ENCODE measurements at places on chromosomes 16 and 17. TPM values are rescaled to one million over a fixed set of nuclear protein-coding genes. Genes with fewer than 3 reads are reported as not detected.

DNA sequence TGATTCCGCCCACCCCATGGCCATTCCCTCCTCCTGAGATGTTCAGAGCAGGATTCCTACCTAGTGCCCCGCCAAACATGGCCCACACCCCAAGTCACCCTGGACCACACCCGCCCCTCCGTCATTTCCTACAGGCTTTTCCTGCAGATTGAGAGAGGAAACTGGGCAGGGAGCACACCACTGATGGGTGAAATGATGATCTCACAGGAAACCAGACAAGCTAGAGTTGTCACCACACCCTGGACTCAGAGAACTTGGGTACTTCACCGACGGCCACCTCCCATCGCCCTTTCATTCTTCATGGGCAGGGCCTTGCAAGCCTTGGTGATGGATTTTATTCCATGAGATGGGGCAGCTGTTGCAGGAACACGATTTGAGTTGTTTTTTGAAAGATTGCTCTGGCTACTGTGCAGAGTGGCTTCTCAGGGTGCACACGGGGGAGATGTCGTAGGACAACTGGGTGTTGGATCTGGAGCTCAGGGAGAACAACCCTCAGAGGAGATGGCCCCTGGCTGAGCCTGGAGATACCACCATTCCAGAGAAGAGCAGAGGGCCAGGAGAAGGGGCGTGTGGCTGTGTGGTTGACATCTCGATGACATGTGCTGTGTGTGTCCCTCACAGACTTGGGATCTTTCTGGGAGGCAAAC, 7.4 kb upstream of the B9D1 start:
- H3K36me3 ChIP-seq: peaks cover 7% of the 10 kb centered on the region
- H3K4me3 ChIP-seq: peak overlapping the region; percentile 100
- DNase-seq: peak; percentile 73

NUDT16L1 gene
- polyA plus RNA-seq: 86.5 TPM

- no peak overlapping the region for H3K4me3 ChIP-seq
- H3K4me1 ChIP-seq: peaks cover 5% of the 10 kb centered on the region
- H3K27me3 ChIP-seq: peaks cover 2% of the 10 kb centered on the region
- H3K27ac ChIP-seq: no peak overlapping the region
- DNase-seq: no peak
- no peaks in the 10 kb centered on the region for H3K36me3 ChIP-seq
These were observed 2.3 kb upstream of the RPH3AL start for GRCh38 chr17:354651-355556.

CYGB gene
- polyA plus RNA-seq: not detected

- no peaks in the 10 kb centered on the region for H3K4me1 ChIP-seq
- DNase-seq: no peak
These were observed 17.2 kb upstream of the FOXF1 start for GRCh38 chr16:86492961-86493629.

DNA sequence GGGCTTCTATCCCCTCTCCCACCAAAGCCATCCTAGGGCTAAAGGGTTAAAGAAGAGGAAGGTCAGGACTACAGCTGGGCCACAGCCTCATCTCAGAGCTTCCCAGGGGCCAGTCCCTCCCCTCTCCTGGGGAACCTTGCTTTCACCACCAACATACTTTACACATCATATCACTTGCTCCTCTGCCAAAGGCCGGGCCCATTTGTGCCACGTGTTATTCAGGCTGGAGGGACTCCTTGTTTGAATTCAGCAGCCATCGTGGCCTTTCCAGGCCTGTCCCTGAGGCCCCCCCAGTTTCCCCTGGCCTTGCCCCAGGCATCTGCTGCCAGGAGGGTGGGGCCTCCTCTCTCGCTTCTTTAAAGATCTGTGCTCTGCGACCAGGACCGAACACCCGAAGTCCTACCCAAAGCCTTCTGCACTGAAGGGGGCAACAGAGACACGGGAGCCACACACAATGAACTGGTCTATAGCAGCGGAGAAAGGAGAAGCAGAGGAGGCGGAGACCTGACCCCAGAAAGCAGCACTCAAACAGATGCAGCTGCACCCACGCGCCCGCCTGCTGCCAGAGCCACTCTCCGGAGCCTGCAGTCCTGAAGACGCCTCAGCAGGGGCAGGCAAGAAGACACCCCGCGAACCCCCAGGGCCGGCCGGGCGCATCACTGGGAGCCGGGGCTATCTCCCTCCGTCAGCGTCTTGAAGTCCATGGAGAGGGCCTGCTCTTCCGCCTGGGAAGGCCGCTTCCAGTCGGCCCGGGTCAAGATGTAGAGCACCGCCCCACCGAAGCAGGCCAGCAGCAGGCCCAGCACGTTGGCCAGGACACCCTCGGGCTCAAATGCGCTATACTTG, 12.1 kb downstream of the CYB561 start:
- peak overlapping the region; percentile 89 for H3K27ac ChIP-seq
- H3K27me3 ChIP-seq: peaks cover 3% of the 10 kb centered on the region
- H3K4me1 ChIP-seq: peaks cover 30% of the 10 kb centered on the region
- no peak for DNase-seq
- H3K4me3 ChIP-seq: no peak overlapping the region
- H3K36me3 ChIP-seq: no peaks in the 10 kb centered on the region

DNA sequence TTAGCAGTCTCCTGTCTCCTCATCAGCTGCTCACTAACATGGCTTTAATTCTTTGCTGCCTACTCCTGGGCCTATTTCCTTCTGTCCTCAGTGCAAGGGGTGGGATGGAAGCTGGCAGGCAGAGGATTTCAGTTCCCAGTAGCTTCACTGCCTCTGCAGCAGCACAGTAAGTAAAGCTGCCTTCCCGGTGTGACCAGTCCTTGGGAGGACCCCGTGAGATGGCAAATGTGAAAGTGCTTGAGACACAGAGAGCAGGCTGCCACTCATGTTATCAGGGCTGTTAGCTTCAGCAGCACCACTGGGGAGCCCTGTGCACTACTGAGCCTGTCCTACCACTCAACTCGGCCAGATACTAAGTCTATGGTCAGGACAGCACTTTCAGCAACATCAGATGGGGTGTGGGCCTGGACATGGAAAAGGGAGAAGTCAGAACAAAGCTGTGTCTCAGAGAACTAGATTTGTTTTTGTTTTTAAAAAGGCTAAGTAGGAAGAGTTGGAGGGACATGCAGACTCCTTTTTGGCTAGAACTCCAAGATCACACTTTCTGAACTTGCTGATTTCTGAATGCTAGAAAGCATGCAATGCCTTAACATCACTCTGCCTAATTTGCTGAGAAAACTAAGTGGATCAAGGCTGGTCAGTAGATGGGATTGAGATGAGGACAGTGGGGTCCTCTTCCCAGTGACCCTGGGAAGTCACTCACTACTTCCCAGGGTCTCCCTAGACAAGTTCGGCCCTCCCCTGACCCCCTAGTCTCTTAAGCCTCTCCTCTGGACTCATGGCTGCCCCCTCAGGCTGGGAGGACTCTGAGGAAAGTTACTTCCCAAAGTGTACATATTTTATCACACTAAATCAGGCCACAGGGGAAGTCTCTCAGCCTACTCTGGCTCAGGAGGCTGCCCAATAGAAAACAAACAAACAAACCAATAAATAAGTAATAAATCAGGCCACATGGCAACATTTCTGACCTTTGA, 1.1 kb downstream of the ACSF2 start:
- DNase-seq: peak; percentile 27
- peak overlapping the region; percentile 90 for H3K4me3 ChIP-seq

DNA sequence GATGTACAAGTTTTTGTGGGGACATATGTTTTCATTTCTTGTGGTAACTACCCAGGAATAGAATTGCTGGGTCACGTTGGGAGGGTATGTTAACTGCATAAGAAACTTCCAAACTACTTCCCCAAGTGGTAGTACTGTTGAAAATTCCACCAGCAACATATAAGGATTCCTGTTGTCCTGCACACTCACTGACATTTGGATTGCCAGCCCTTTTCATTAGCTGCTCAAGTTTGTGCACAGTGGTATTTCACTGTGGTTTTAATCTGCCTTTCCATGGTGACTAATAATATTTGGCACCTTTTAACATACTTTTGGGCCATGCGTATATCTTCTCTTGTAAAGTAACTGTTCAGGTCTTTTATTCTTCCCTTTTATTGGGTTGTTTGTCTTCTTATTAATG, 103.3 kb downstream of the GNAO1 start:
- no peak overlapping the region for H3K4me3 ChIP-seq
- H3K36me3 ChIP-seq: no peaks in the 10 kb centered on the region
- peaks cover 3% of the 10 kb centered on the region for H3K27me3 ChIP-seq
- no peak overlapping the region for H3K27ac ChIP-seq
- H3K4me1 ChIP-seq: no peaks in the 10 kb centered on the region

CCL17 gene
- polyA plus RNA-seq: not detected

DNA sequence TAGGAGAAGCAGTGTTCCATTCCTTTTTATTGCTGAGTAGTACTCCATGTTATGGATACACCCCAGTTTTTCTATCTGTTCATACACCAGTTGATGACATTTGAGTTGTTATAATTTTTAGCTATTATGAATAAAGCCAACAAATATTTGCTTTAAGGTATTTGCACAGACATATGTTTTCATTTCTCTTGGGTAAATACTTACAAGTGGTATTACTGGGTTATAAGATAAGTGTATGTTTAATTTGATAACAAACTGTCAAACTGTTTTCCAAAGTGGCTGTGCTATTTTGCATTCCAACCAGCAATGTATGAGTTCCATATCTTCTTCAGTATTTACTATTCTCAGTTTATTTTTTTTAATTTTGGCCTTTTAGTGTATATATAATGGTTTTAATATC, 27.7 kb upstream of the GFOD2 start:
- H3K4me3 ChIP-seq: no peak overlapping the region
- no peak overlapping the region for H3K27ac ChIP-seq
- H3K36me3 ChIP-seq: peaks cover 18% of the 10 kb centered on the region
- no peak for DNase-seq

TNFRSF13B gene
- polyA plus RNA-seq: not detected

DNA sequence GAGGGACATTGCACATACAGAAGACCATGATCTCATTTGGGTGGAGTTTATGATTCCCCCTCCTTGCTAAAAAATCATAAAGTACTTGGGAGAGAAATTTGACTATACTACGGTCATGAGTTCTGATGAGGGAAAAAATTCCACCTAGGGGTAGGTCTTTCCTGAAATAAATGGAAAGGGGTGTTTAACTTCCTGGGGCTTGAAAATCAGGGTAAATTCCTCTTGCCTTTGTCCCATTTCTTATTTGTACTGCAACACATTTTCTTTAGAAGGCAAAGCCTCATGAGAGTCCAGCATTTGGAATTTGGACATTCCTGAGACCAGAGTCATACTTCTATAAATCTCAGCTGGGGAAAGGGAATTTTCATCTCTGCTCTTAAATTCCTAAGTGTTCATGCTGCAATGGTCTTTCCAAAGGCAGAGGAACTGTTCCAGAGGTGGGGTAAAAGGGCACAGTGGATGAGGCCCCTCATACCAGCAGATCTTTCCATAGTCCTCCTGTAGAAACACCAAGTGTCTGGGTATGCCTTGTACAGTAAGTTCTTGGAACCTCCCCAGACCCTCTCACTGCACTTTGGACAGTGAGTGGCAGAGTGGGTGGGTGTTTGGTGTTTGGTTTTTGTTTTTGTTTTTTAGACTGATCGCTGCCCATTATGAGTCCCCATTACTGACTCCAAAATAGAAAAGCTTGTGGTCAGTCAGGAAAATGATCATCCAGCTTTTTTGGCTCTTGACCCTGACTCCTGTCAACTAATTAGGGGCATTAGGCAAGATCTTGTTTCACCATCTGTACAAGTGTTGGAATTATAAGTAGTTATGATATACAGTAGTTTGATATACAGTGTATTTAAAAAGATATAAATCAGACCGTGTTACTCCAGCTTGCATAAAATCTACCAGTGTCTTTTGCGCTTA, 6.0 kb downstream of the LYRM1 start:
- H3K4me3 ChIP-seq: no peak overlapping the region
- no peaks in the 10 kb centered on the region for H3K36me3 ChIP-seq
- H3K27me3 ChIP-seq: peaks cover 6% of the 10 kb centered on the region
- DNase-seq: no peak
- no peak overlapping the region for H3K27ac ChIP-seq
- H3K4me1 ChIP-seq: peaks cover 34% of the 10 kb centered on the region

GRCh38 chr16:55297910-55298479, 26.0 kb upstream of the IRX6 start:
- H3K36me3 ChIP-seq: no peaks in the 10 kb centered on the region
- no peaks in the 10 kb centered on the region for H3K27me3 ChIP-seq
- no peak overlapping the region for H3K4me3 ChIP-seq
- H3K4me1 ChIP-seq: no peaks in the 10 kb centered on the region
- H3K27ac ChIP-seq: no peak overlapping the region
- DNase-seq: no peak

VAT1L gene
- polyA plus RNA-seq: not detected

DDX42 gene
- polyA plus RNA-seq: 4.8 TPM

APOH gene
- polyA plus RNA-seq: not detected

GRCh38 chr16:12245921-12246720, 269.6 kb downstream of the SNX29 start:
- no peaks in the 10 kb centered on the region for H3K27me3 ChIP-seq
- DNase-seq: no peak
- no peaks in the 10 kb centered on the region for H3K4me1 ChIP-seq
- no peak overlapping the region for H3K27ac ChIP-seq
- no peaks in the 10 kb centered on the region for H3K36me3 ChIP-seq

DNA sequence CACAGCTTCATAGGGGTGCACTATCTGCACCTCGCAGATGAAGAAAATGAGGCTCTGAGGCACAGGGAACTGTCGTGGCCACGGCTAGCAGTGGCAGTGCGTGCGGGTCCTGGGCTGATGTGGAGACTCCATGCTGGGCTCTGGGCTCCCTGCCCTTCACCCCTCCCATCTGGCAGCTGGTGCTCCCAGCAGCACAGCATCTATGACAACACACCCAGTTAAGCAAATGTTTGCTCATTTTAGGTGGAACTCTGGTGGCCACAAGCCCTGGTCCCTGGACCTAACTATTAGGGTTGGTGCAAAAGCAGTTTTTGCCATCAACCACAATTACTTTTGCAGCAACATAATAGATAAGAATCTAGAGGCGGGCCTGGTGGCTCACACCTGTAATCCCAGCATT, 30.9 kb downstream of the IFT140 start:
- no peak overlapping the region for H3K27ac ChIP-seq
- peaks cover 12% of the 10 kb centered on the region for H3K36me3 ChIP-seq
- H3K27me3 ChIP-seq: no peaks in the 10 kb centered on the region
- no peak overlapping the region for H3K4me3 ChIP-seq
